ENCODE measurements at places on chromosomes 2 and 18.

DNA sequence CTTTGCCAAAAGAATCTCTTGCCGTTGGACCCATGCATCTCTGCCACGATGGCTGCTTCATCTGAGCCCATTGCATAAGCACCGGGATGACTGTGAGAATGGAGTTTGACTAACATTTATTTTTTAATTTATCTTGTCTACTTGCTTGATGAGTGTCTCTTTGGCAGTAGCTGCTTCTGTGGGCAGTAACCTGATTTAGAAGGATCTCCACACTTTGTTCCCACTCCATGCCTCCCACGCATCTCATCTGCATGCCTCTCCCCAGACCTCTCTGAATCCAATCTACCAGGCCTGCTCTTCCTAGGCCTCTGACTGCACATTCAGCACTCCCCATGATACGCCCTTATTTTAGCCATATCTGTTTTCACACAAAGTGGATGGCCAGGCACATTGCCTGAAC, 23.7 kb upstream of the TMX3 start:
- no peak for DNase-seq

- no peak for DNase-seq
Observed at GRCh38 chr2:44843086-44843485, 98.4 kb upstream of the SIX3 start.

GRCh38 chr18:78586586-78586985, 393.0 kb upstream of the SALL3 start:
- no peak for DNase-seq

- DNase-seq: no peak
Observed at GRCh38 chr2:215736653-215737290, 276.6 kb downstream of the MREG start.

DNA sequence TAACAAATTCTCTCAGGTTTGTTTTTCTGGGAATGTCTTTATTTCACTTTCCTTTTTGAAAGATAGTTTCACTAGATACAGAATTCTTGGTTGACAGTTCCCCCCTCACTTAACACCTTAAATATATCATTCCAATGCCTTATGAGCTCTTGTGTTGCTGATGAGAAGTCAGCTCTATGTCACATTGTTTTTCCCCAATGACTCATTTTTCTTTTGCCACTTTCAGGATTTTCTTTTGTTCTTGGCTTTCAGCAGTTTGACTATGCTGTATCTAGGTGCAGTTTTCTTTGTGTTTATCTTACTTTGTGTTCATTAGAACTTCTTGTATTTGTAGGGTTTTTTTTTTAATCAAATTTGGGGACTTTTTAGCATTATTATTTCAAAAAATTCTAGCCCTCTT, 5.6 kb upstream of the RALBP1 start:
- DNase-seq: no peak

- DNase-seq: no peak
Observed at GRCh38 chr2:45259138-45259537, 249.9 kb upstream of the SIX2 start.

DNA sequence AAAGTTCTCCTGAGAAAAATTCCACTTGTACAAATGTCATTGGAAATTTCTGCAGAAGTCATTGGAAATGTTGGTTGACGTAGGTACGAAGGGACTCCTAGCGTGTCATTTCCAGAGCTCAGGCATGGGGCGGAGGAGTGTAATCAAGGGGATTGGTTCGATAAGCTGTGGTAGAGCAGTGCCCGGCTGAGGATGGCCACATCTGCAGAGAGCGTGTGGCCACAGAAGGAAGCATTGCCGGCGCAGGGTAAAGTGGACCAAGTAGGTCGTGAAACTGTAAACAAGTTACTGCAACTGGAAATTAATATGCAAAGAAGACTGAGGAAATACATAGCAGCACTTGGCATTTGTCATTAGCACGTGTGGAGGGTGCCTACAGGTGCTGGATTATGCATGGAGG, 101.8 kb downstream of the DGKD start:
- no peak for DNase-seq

DNA sequence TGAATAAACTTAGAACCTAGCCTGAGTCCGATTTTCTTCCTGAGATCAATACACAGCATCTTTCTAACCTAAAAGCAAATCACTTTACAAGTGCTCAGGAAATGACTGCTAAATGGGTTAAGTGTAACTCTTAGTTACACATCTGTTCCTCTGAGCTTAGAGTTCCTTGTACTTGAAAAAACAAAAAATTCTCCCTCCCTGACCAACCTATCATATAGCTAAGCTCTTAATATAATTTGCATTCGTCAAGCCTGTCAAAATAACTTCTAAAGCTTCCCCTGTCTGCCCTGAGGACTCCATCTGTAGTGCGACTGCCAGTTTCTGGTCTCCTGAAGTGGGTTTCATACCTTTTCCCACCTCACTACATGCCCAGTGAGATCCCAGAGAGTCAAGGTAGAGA, 190.4 kb downstream of the NCK2 start:
- no peak for DNase-seq

DNA sequence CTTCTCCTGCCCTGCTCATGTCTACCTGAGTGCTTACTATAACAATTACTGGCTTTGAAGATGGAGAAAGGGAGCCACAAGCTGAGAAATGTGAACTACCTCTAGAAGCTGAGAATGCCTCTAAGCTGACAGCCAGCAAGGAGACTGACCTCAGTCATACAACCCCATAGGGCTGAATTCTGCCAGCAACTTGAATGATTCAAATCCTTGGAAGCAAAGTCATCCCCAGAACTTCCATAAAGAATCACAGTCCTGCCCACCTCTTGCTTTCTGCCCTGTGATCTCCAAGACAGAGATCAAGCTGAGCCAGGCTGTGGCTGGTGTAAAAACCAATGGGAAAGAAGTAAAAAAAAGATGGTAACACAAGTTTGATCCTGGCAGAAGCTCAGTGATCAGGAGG, 288.2 kb upstream of the SPHKAP start:
- DNase-seq: no peak

DNA sequence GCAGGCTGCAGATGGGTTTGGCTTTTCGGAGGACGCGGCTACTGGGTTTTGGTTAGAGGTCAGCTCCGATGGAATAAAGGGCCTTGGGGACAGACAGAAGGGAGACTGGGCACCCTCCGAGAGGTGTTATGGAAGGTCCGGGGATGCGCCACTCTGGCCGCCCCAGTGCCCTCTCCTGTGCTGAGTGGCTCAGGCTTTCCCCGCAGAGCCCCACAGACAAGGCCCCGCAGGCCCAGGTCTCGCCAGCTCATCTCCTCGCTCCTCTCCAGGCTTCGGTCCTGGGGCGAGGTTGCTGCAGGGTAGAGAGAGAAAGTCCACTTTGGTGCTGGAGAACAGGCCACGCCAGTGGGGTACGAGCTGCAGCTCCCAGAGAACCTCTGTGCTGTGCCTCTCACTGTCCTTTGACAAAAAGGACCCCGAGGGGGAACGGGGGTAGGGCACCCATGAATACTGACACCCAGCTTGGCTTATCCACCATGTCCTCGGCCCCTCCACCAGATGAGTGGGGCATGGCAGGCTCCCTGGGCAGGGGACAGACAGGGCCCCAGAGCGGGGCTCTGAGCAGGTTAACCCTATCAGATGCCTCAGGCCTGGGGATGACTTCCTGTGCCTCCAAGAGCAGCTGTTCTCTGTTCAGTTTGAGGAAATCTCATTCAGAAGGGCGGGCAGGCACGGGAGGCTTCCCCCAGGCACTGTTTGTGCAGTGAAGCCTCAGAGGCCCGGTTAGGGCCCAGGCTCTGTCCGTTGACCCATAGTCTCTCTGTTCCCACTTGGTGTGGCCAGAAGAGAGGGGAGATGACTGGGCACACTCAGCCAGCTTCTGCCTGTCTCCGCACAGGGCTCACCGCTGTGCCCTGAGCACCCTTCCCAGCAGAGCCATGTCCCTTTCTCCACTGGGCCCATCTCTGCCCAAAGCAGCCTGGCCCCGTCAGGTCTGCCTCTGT, 15.7 kb upstream of the CNNM3 start:
- DNase-seq: no peak

GRCh38 chr2:20596193-20596972, 54.5 kb downstream of the HS1BP3 start:
- no peak for DNase-seq

DNA sequence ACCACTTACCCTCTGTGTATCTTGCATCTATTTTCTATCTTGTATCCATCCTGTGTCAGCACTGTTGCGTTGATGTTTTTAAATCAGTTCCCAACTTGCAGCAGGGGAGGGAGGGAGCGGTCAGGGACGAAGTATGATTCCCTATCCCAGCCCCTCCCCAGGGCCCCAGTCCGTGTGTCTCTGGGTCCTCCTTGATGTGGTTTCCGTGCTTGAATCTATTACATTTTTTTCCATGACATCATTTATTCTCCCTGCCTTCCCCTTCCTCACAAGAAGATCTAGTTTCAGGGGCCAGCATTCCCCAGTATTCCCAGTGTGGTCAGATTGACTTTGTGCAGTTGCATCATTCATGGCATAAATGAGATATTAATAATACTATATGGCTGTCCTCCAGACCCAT, 479.3 kb downstream of the PTPRM start:
- no peak for DNase-seq

- DNase-seq: no peak
Observed at GRCh38 chr18:51425475-51425874, 228.0 kb upstream of the MEX3C start.

GRCh38 chr2:70477441-70477844, 76.2 kb downstream of the TGFA start:
- DNase-seq: no peak

GRCh38 chr2:123720760-123721159, 304.3 kb upstream of the CNTNAP5 start:
- DNase-seq: no peak

GRCh38 chr2:179702912-179703311, 158.5 kb downstream of the ZNF385B start:
- no peak for DNase-seq

GRCh38 chr2:85179541-85179940, 46.3 kb downstream of the TCF7L1 start:
- DNase-seq: no peak

DNA sequence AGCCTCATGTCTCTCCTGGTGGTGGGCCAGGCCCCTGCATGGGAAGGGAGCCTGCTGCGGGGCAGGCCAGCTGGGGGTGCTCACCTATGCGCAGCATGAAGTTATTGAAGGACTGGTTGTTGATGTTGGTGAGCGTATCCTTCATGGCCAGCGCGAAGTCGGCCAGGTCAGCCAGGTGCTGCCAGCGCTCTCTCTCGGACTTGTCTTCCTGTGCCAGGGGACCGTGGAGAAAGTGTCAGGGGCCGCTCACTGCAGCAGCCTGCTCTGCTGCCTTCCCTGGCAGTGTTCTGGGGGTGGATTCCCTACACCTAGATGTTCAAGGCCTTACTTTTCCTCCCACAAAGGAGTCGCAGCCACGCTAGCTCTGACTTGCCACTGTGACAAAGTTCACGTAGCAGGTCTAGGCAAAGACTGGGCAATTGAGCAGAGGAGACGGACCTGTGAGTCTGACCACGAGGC, 28.2 kb downstream of the CENPO start:
- DNase-seq: no peak

DNA sequence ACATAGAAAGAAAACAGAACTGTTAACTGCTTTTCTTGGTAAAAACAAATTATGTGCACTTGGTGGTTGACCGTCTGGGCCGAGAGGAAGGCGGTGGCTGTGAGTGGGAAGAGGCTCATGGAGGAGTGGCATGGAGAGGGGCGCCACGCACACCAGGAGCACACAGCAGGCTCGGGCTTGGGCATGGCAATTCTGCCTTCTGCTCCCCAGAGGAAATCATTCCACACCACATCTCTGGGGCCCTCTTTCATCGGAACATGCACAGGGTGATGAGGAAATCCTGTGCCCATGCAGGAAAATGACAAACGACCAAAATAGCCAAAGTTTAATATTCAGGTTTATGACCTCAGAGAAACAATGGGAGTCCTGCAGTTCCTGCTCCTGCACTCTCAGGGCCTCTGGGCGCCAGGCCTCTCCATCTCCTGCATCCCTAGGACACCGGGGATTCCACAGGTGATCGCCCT, 26.4 kb downstream of the WDFY1 start:
- no peak for DNase-seq

DNA sequence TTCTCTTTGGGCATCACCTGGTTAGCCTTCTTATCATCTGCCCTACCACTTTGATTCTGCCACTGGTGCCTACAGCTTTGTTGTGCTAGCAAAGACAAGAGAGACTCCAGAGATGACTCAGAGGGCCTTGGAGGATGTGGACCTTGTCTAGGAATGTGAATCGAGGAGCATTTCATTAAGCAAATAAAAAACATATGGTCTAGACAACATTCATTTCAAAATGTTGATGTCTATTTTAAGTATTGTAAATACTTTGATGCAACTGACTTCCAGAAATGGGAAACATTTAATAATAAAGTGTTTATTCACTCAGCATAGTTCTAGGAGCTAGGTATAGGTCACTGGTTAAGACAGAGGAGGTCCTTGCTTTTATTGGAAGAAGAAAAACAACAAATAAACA, 195.5 kb downstream of the CDCA7 start:
- DNase-seq: no peak

GRCh38 chr18:23934252-23934651, 80.3 kb upstream of the TTC39C start:
- no peak for DNase-seq

GRCh38 chr18:55768255-55768654, 180.3 kb upstream of the TCF4 start:
- no peak for DNase-seq

- no peak for DNase-seq
Observed at GRCh38 chr18:72637299-72637698, 93.2 kb upstream of the CBLN2 start.

- DNase-seq: no peak
Observed at GRCh38 chr2:187194049-187194448, 254.0 kb downstream of the CALCRL start.

GRCh38 chr2:208929139-208929864, 494.5 kb upstream of the MAP2 start:
- no peak for DNase-seq

DNA sequence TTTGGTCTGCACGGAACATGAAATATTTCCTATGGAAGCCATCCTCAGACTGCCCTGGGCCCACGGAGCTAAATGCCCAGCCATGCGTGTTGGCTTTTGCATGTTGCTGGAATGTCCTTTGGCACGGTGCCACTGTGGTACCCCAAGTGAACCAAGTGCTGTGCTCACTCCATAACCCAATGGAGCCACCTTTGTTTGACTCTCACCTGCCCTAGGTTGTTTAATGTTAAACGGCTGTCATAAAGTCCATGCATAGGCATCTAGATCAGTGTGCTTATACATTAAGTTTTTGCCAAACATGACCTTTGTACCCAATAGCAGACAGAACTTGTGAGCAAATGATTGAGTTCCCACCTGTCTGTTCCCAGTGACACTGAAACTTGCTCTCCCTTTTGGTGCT, 59.9 kb upstream of the TMEM87B start:
- DNase-seq: no peak

- no peak for DNase-seq
Observed at GRCh38 chr2:140356697-140357096, 1576.5 kb upstream of the NXPH2 start.
